NCI-H146 (cell line): ENCODE measurements at places on chromosomes 3 and 15.
A peak's percentile ranks its signal among the peaks of the same experiment; 100 is the strongest.

DNA sequence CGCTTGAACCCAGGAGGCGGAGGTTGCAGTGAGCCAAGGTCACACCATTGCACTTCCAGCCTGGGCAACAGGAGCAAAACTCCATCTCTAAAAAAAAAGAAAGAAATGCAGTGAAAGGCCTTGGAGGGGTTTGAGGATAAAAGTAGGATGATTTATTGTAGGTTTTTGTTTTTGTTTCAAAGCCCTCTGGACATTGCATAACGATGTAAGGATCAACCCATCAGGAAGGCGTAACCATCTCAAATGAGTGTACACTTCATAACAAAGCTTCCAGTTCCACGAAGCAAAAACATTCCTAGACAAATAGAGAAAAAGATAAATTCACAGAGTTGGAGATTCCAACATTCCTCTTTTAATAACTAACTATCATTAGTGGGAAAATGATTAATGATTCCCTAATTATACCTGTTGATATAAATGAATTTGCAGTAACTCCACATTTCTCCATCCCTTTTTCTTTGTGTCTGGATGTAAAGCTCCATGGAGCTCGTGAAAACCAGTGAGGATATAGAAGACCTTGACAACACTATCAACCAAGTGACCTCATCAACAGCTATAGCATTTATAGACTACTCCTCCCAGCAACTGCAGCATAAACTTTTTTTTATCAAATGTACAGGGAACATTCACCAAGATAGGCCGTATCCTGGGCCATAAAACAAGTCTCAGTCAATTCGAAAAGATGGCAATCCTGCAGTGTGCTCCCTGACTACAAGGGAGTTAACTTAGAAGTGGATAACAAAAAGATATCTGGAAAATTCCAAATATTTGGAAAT is 48.7 kb upstream of the PPP4R2 start:
- no peak for DNase-seq

- DNase-seq, result peak; percentile 29
These were observed 422.2 kb upstream of the SGO1 start for GRCh38 chr3:20608054-20608738.

- no peak for DNase-seq
These were observed 31.8 kb downstream of the PLXNA1 start for GRCh38 chr3:127014536-127015281.

- no peak for DNase-seq
These were observed 37.6 kb upstream of the TP63 start for GRCh38 chr3:189593581-189593980.

- no peak for DNase-seq
These were observed 72.8 kb downstream of the CPN2 start for GRCh38 chr3:194278186-194278845.

- DNase-seq, result no peak
These were observed 16.7 kb downstream of the MAPKBP1 start for GRCh38 chr15:41790756-41791546.

GRCh38 chr3:161310649-161311423 is 60.5 kb downstream of the SPTSSB start:
- no peak for DNase-seq
